A673 (cell line): ENCODE measurements at places on chromosomes 5 and 9. TPM values are rescaled to one million over a fixed set of nuclear protein-coding genes. Genes with fewer than 3 reads are reported as not detected.
A peak's percentile ranks its signal among the peaks of the same experiment; 100 is the strongest.

DNA sequence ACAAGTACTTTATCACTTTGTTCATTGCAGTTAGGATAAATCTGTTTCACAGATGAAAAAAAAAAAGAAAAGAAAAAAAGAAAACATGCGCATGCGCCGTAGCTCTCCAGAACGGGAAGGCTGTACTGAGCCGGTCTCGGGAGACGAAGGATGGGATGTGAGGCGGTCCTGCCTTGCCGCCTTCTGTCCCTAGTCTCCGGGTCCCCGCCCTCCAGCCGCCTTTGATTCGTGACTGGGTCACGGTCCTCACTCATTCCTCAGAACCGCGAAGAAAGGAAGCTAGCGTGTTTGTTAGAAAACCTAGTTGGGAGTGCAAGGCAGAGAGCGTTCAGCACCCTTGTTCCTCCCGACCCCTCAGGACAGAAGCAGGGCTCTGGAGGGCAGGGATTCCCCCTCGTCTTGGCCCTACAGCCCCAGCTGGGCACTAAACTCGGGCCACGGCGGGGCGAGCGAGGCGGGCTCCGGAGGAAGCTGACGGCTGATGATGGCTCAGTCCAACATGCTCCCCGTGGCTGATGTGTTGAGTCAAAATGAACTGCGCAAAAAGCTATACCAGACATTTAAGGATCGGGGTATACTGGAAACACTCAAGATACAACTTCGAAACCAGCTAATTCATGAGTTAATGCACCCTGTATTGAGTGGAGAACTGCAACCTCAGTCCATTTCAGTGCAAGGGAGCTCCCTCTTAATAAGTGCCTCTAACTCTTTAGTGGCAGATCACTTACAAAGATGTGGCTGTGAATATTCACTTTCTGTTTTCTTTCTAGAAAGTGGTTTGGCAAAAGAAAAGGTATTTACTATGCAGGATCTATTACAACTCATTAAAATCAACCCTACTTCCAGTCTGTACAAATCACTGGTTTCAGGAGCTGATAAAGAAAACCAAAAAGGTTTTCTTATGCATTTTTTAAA lies 40.0 kb downstream of the CPLANE1 start:
- DNase-seq = peak; percentile 58

DNA sequence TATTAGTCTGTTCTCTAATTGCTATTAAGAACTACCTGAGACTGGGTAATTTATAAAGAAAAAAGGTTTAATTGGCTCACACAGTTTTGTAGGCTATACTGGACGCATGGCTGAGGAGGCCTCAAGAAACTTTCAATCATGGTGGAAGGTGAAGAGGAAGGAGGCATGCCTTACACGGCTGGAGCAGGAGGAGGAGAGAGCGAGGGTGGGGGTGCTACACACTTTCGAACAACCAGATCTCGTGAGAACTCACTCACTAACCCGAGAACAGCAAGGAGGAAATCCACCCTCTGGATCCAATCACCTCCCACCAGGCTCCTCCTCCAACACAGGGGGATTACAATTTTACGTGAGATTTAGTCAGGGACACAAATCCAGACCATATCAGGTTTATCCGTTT lies 90.0 kb downstream of the RMI1 start:
- DNase-seq = peak; percentile 22

- peak; percentile 24 for DNase-seq
Observed at GRCh38 chr5:43191740-43192557, at the start of gene NIM1K. Gene NIM1K (plus strand): TSS chr5:43192225. CDS start chr5:43245776, 53,551 bp downstream.

DNA sequence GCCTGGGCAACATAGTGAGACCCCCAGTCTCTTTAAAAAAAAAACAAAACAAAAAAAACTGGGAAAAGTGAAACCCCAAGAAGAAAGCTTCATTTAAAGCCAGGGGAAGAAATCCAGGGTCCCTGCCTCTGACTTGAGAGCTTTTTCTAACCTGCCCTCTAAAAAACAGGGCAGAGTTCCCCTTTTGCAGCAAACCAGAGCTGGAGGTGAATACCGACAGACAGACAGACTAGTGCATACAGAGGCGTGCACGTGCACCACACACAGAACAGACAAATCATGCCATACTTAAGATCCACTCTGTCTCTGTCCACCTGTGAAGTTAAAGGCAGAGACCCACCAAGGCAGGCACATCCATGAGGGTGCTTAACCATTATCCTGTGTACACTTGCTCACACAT lies 11.7 kb upstream of the AQP3 start:
- no peak for DNase-seq

GRCh38 chr9:129553277-129553676 lies 67.6 kb downstream of the C9orf50 start:
- no peak for DNase-seq

GRCh38 chr9:101362450-101362849 lies 22.4 kb downstream of the BAAT start:
- DNase-seq = no peak

GRCh38 chr5:105868038-105868780 lies 1802.5 kb downstream of the EFNA5 start:
- DNase-seq = peak; percentile 74

The RASGEF1C gene
- not detected in 2 replicates for total RNA-seq

The TLX3 gene
- total RNA-seq = not detected in 2 replicates

The NR4A3 gene
- total RNA-seq = 6.4 and 6.6 TPM in 2 replicates

The GRXCR2 gene
- not detected in 2 replicates for total RNA-seq

The FREM1 gene
- 4.2 and 5.1 TPM in 2 replicates for total RNA-seq

The S1PR3 gene
- total RNA-seq = 42.9 and 50.9 TPM in 2 replicates

The SLC4A9 gene
- total RNA-seq = 0.26 TPM in 1 of 2 replicates, not detected in the other
